Activated naive CD8-positive, alpha-beta T cell treated with anti-CD3 and anti-CD28 coated beads, Interleukin-2, amount 50 U/mL, for 16 hours (primary cell): ENCODE measurements at places on chromosomes 4 and X.

GRCh38 chr4:88630756-88631155 lies 38.5 kb downstream of the HERC3 start:
- DNase-seq: no peak

- DNase-seq: no peak
These were observed 71.6 kb downstream of the NEK1 start for GRCh38 chr4:169540774-169541173.

GRCh38 chr4:114037988-114038387 lies 58.5 kb upstream of the ARSJ start:
- no peak for DNase-seq

GRCh38 chr4:156596706-156597329 lies 374.8 kb downstream of the PDGFC start:
- no peak for DNase-seq

GRCh38 chr4:173505924-173506518 lies 24.0 kb downstream of the HAND2 start:
- DNase-seq: no peak

DNA sequence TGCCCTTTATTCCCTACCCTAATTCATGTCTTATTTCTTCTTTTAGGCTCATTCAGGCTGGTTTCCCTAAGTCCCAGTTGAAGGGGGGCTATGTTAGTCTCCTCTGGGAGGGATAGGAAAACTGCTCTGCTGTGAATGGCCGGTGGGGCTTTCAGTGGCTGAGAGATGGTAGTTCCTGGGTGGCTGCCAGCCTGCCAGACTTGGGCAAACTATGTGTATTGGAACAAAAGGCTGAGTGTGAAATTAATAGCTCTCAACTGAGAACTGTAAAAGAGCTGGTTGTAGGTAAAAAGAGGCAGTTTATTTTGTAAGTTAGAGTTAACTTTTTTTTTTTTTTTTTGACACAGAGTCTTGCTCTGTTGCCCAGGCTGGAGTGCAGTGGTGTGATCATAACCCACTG lies 28.8 kb downstream of the ARHGAP10 start:
- no peak for DNase-seq

DNA sequence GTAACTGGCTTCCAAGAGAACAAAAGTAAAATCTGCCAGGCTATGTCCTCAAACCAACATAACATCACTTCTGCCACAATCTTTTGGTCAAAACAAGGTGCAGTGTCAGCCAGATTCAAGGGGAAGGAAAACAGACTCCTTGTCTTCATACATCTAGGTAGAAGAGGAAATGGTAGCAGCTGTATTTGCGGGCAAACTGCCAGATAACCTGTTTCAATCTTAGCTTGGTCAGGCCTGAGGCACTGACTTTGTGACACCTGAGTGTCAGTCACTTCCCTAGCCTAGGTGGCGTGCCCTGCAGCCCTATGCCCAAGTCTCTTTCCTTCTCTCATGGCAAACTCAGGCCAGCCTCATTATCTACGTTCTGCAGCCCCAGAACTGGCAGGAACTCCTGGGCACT lies 146.2 kb upstream of the JADE1 start:
- DNase-seq: no peak

GRCh38 chr4:148790691-148791090 lies 348.5 kb upstream of the NR3C2 start:
- no peak for DNase-seq

DNA sequence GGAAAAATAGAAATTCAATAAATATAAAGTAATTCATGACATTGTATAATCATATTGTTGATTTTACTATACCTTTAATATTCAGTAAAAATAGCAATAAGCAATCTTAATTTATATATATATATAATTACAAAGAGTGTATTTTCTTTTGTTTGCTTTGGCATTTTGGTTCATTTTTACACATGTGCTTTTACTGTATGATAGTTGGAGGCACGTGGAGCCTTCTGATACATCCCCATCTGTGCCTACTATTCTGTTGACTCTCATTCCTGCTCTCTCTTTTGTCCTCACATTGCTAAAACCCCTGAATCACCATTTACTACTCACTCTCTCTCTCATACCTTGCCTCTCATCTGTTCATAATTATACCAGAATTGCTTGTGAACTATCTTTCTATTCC lies 106.4 kb upstream of the NDST4 start:
- DNase-seq: no peak
